ENCODE measurements at places on chromosomes 4 and X.
A peak's percentile ranks its signal among the peaks of the same experiment; 100 is the strongest.

DNA sequence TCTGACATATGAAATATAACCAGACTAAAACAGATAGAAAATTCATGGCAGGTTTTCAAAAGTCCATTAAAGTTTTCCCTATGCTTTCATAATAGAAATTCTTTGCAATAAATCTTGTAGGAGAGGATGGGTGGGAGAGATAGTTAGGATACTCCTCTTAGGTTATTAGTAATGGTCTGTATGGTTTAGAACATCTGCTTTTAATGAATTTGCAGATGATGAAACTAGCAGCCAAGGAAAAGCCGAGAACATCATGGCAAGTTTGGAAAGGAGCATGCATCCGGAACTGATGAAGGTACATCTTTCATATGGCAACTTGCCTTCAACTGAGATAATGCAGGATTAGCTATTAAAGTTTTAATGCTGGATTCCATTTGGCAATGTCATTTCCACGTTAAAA, 70.7 kb downstream of the DOCK11 start:
- DNase-seq, result no peak

DNA sequence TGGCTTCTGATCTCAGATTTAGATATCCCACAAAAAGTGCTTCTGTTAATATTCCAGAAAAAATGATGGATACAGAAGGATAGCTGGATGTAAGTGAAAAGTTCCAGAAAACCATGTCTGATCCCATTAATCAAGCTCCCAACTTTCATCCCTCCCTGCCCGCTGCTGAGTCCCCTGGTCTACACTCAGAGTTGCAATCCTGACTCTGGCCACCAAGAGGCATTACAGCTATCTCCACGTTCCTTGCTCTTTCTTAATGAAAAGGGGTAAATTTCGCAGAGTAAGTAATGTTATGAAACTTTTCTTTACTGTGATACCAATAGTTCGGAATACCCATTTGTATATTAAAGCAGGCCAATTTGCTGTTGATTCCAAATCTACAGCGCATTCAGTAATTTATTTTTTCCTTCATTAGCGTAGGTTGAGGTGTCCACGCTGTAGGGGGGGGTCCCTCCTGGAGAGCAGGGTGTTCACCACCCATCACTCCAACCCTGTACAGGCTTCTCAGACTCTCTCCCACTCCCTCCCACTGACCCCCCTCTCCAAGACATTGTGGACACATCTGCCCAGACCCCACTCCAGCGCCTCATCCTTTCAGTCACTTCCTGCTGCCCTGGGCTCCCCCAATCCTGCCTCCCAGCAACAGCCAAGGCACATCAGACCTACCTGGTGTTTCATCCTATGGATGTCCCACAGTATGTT, 55.1 kb downstream of the RAB40A start:
- DNase-seq, result peak; percentile 43

DNA sequence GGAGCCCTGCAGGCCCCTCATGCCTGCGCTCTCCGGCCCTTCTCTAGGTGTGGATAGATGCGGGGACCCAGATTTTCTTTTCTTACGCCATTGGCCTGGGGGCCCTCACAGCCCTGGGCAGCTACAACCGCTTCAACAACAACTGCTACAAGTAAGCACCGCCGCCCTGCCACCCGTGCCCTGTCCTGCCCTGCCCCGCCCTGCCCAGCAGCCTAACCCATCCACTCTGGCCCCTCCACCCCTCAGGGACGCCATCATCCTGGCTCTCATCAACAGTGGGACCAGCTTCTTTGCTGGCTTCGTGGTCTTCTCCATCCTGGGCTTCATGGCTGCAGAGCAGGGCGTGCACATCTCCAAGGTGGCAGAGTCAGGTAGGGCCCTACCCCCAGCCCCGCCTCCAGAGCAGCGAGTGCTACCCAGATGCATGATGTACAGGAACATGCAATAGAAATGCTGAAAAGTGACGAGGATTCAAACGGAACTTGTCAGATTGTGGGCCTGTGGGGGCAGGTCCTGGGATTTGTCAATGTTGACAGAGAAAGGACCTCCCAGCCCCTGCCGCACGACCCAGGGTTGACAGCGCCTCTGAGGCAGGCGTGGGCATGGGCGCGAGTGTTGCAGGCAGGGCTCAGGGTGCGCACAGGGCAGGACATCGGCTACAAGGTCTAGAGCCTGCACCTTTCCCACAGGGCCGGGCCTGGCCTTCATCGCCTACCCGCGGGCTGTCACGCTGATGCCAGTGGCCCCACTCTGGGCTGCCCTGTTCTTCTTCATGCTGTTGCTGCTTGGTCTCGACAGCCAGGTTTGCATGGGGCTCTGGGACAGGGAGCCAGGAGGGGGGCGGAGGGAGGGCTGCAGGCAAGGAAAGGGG, 5.7 kb downstream of the SLC6A8 start:
- no peak for DNase-seq

GRCh38 chrX:120823556-120823955, 52.1 kb downstream of the CT47B1 start:
- no peak for DNase-seq

DNA sequence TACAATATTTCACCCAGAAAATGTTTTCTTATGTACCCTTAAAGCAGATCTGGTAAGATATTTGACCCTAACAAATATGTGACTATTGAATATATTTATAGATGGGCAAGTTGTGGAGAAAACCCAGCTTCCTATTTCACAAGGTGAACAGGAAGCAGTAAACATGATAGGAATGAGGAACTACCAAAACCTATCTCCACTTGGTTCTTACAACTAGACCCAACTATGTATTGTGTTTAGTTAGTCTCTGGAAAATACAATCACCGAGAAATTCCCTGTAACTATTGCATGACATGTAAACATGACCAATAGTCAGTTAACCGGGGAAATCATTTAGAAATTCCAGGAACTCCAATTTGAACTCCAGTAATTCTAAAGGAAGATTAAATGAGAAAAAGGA, 8.4 kb upstream of the RXFP1 start:
- no peak for DNase-seq

- DNase-seq, result no peak
Observed at GRCh38 chr4:1584498-1584897, 99.6 kb downstream of the FAM53A start.

GRCh38 chr4:176034499-176034898, 31.1 kb upstream of the WDR17 start:
- DNase-seq, result peak; percentile 16

DNA sequence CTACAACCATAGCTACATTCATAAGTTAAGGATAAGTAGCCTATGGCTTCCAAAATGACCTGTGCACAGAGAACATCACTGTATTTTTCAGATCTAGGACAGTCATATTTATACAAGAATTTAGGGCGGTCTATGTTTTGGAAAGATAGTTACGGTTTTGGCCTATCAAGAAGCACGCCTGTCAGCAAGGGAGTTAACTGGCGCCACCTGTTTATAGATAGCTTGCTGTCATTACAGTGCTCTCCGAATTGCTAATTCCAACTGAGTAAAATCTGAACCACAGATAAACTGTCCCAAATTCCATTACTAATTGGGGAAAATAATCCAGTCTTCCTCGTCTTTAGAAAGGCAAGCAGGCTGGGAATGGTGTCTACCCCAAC, 646 bp downstream of the ABCB7 start:
- DNase-seq, result no peak

GRCh38 chr4:116953947-116954346, 131.4 kb downstream of the TRAM1L1 start:
- no peak for DNase-seq

DNA sequence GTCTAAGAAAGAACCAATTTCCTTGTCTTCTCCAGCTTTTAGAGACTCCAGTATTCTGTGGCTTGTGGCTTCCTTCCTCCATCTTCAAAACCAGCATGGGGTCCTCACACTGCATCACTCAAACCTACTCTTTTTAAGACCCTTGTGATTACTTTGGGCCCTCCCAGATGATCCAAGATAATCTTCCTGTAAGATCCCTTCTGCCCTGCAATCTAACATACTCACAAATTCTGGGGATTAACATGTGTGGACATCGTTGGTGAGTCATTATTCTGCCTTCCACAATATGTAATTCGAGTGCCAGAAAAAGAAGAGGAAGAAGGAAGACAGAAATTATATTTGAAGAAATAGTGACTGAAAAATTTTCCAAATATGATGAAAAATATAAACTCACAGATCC, 47.9 kb downstream of the BEND4 start:
- no peak for DNase-seq

- peak; percentile 68 for DNase-seq
Observed at GRCh38 chr4:83012200-83012686, 1.6 kb upstream of the LIN54 start.

All from activated CD4-positive, alpha-beta T cell treated with anti-CD3 and anti-CD28 coated beads for 36 hours (primary cell).